ENCODE measurements at places on chromosomes 4 and X.

DNA sequence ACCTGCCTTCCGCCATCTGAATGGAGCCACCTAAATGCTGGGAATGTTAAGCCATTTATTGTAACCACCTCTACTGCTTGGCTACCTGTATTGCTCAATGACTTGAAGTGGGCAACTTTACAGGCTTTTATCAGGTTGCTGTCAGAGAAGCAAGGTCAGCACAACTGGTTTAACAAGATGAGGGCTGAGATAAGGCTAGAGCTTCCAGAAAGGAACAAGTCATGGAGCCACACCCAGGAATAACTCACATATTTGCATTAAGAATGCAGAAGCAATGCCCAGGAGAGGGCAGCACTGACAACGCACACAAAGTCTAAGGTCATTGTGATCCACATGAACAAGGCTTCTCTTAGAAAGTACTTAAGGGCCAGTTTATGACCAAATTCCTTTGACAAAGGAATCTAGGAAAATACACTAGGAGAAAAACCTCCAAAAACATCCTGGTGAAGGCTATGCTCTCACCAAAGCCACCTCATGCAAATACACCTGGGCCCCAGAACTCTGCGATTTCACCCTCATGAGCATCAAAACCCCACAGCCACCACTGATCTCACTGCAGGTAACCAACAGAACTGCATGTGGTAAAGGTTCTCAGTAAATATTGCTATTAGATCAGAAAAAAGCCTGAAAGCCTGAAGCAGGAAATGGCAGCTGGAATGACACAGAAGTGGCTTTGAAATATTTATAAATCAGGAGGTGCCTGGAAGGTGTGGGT is 15.0 kb upstream of the STS start:
- no peak for DNase-seq

- DNase-seq: no peak
Observed at GRCh38 chr4:172786039-172786792, 382.4 kb upstream of the GALNT7 start.

- DNase-seq: no peak
Observed at GRCh38 chr4:170729897-170730296, 640.1 kb upstream of the AADAT start.

DNA sequence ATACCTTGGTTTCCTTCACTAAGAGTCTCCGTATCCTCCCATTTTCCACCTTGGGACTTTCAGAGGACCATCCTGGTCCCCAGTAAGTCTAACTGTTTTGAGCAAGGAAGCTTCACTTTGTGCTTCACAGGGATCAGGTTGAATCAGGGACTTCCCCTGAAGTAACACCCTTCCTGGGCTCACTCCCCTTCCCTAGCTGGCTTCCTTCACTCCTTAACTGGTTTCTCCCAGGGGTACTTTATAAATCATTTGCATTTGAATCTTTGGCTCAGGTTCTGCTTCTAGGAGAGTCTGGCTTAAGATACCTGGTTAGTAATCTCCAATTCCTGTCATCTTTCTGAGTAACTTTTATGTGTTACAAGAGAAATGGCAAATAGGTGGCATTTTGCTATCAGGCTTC is 24.5 kb upstream of the GRIA2 start:
- DNase-seq: no peak

- no peak for DNase-seq
Observed at GRCh38 chr4:5277079-5277478, 225.8 kb downstream of the STK32B start.

DNA sequence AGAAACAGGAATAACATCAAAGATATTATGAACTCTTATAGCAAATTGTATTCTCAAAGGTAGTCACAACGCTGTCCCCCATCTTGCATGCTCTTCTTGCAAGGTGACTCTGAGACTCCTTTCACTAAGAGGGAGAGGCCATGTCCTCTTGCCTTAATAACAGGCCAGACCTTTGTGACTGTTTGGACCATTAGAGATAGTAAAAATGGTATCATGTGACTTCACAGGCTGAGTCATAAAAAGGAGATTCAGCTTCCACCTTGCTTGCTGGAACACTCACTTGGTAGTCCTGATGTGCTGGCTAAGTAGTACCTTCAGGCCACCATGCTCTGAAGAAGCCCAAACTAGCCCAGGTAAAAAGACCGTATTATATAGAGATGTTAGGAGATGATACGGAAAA is 143.8 kb downstream of the FBXW7 start:
- DNase-seq: no peak

DNA sequence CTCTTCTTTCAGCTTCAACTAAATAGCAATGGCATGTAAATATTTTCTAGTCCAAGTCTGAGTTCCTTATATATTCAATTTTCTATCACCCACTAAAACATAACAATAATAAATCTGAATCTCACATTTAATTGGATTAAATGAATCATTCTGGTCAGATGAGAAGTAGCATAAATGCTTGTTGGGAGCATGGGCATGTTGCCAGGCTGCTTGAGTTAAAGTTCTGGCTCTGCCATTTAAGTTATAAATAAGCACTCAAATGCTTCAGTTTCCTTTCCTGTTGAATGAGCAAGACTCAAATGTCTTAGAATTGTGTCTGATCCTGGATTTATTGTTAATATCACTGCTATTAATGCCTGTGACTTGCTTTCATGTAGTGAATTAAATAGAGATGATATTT is 496.3 kb downstream of the STPG2 start:
- no peak for DNase-seq

DNA sequence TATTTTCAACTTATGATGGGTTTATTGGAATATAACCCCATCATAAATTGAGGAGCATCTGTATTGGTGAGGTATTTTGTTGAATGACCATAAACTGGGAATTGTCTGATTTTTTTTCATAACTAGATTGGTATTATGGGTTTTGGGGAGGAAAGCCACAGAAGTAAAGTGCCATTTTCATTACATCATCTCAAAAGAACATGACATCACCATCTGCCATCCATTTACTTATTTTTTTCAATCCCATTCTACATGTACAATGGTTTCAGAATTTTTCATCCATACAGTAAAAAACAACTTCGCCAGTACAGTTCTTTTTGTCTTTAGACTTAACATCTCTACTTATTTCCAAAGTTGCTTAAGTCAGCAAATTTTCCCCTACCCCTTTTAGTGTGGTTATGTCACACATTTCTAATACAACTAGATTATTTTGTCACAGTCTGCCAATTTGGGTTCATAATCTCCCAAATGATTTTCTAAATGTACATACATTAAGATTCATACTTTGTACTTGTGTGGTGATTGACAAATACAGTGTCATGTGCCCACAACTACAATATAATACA is 459.4 kb downstream of the IDS start:
- DNase-seq: no peak

GRCh38 chr4:39331191-39331590 is 35.0 kb downstream of the RFC1 start:
- DNase-seq: no peak

- DNase-seq: no peak
Observed at GRCh38 chr4:119861731-119862130, 204.9 kb downstream of the MAD2L1 start.

- no peak for DNase-seq
Observed at GRCh38 chr4:110623718-110624397, 981 bp upstream of the PITX2 start.

GRCh38 chr4:184573701-184574100 is 75.5 kb downstream of the CASP3 start:
- DNase-seq: no peak

DNA sequence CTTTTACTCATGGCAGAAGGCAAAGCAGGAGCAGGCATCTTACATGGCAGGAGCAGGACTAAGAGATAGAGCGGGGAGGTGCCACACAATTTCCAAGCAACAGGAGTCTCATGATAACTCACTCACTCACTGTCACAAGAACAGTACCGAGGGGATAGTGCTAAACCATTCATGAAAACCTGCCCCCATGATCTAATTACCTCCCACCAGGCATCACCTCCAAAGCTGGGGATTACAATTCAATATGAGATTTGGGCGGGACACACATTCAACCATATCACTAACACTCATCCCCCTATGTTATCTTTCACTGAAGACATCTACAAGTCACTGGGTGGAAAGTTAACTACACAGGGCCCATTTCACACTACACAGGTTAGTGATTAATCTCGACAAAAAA is 25.4 kb upstream of the GLRB start:
- DNase-seq: no peak

GRCh38 chr4:102216666-102217065 is 128.6 kb downstream of the SLC39A8 start:
- DNase-seq: no peak

GRCh38 chr4:75727073-75727472 is 2.7 kb downstream of the USO1 start:
- no peak for DNase-seq

DNA sequence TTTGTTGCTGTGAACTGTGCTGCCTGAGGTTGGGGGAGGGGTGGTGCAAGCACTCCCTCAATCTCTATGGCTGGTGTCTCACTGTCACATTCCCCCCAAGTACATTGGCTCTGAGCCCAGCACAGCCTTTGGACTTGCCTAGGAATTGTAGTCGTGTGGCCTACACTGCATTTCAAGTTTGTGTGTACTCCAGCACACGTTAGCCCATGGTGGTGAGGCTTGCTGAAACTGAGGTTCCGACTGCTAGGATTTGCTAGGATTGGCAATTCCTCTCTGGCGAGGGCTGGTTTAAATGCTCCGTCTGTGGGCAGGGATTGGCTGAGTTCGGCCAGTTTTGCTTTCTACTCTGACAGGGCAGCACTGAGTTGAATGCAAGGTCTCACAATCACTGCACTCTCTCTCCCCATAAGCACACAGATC is 121.7 kb upstream of the CXXC4 start:
- no peak for DNase-seq

DNA sequence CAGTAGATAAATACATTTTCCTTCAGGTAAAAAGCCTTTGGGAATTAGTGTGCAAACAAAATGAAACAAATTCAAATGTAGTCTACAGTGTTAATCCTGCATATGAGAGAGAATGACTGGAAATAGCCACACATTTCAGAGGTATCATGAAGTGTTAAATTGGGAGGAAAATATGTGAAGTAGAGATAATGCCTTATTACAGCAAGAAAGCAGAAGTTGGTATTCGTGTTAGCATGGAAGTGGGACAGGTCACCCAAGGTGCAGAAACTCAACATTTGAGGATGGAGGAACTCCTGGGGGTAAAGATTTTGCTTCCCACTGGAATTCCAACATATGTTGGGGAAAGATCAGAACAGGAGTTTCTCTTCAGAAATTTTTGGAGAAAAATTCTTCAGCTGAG is 51.3 kb downstream of the EMCN start:
- DNase-seq: no peak

GRCh38 chr4:22635692-22636091 is 57.0 kb upstream of the GBA3 start:
- DNase-seq: no peak

- peak; percentile 17 for DNase-seq
Observed at GRCh38 chr4:169070071-169070894, 60.2 kb upstream of the CBR4 start.

DNA sequence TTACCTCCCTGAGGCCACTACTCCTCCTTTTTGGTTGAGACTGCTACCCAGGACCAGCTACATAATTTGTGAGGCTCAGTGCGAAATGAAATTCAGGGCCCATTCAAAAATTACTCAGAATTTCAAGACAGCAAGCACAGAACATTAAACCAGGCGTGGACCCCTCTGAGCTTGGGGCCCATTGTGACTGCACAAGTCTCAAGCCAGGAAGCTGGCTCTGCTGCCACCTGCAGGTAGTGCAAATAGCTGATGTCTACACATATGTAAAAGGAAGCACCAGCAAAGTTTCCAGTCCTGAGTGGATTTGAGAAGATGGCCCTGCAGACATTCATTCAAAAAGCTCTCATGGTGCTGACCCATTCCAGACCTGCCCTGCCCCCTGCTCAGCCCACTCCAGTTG is 213.4 kb upstream of the LNX1 start:
- no peak for DNase-seq

DNA sequence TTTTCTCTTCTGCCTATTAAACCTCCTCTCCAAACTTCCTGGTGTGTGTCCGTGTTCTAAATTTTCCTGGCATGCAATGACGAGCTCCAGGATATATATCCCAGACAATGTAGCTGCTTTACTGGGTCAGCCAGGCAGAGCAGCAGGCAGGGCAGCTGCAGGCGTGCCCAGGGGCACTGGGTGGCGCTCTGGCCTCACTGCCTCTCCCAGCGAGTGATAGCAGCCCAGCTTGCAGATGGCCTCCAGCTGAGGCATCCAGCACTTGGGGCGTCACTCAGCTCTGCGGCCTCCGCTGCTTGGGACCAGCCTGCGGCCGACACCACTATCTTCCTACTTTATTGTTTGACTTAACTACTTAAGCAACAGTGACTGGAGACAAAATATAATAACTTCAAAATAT is 23.0 kb upstream of the UBA6 start:
- DNase-seq: no peak

GRCh38 chr4:138269175-138269574 is 27.0 kb upstream of the SLC7A11 start:
- DNase-seq: no peak

DNA sequence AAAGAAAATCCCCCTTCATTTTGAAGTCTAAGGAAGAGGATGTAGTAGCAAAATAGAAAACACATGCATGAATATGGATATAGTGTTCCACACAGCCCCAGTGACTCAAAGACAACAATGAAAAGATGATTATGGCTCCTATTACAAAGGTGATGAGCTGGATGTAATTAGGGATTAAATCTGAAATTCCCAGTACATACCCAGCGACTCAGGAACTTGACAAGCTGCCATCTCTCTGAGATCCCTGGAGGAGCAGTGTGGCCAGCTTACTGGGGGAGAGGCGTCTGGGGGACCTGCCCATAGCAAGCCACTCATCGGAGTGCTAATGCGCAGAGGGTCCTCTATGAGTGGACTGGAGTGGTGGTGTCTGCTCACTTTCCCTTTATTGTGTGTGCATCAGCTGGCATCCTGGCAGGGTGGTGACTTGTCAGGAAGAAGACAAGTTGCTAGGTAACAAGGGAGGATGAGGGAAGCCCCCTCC is 42.7 kb upstream of the MGST2 start:
- no peak for DNase-seq

- no peak for DNase-seq
Observed at GRCh38 chrX:68902706-68903504, 74.1 kb downstream of the EFNB1 start.

DNA sequence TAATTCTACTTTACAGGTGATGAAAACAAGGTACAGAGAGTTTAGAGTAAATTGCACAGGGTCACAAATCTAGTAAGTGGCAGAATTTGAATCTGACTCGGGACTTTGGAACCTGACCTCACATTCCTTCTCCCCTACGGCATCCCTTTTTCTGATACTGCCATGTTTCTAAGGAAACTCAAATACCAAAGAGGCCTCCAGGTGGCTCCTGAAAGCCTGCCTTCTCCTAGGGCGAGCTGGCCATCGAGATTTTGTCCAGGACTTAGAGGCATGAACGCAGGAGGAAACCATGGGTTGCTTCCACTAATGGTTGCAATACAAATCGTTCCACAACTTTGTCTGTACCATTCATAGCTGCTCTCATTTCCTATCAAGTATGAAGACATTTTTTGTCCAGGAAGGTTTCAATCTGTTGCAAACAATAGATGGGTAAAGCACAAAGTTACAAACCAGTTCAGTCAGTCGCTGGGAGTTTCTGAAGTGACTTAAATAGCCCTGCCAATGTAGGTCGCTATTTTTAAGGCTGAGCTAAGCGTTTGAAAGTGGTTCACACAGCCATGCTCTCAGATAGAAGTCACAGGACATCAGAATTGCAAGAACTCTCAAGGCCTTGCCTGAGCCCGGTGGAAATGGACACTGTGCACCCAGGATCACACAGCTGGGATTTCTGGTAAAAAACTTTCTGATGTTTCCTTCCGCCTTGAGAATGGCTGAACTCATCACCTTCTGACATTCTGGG is 296.6 kb upstream of the PRPS2 start:
- no peak for DNase-seq
